Body of pancreas (tissue), 4 donors: ENCODE measurements at places on chromosomes 3 and 15. TPM values are rescaled to one million over a fixed set of nuclear protein-coding genes. Genes with fewer than 3 reads are reported as not detected.

- DNase-seq, result no peak
Observed at GRCh38 chr3:136381051-136381450, 130.9 kb downstream of the PCCB start.

- peak; percentile 49 for DNase-seq
Observed at GRCh38 chr15:90412356-90413194, 24.5 kb downstream of the IQGAP1 start.

- no peak for DNase-seq
Observed at GRCh38 chr3:177287231-177287630, 89.9 kb upstream of the TBL1XR1 start.

- DNase-seq, result no peak
Observed at GRCh38 chr15:77144492-77145070, 73.7 kb upstream of the TSPAN3 start.

KBTBD12 gene
- 3.4 TPM for total RNA-seq
